ENCODE measurements at places on chromosomes 2 and 18.

GRCh38 chr18:13660510-13660909, 65.8 kb downstream of the FAM210A start:
- DNase-seq = no peak

GRCh38 chr2:194103941-194104659, 1552.9 kb upstream of the SLC39A10 start:
- DNase-seq = no peak

DNA sequence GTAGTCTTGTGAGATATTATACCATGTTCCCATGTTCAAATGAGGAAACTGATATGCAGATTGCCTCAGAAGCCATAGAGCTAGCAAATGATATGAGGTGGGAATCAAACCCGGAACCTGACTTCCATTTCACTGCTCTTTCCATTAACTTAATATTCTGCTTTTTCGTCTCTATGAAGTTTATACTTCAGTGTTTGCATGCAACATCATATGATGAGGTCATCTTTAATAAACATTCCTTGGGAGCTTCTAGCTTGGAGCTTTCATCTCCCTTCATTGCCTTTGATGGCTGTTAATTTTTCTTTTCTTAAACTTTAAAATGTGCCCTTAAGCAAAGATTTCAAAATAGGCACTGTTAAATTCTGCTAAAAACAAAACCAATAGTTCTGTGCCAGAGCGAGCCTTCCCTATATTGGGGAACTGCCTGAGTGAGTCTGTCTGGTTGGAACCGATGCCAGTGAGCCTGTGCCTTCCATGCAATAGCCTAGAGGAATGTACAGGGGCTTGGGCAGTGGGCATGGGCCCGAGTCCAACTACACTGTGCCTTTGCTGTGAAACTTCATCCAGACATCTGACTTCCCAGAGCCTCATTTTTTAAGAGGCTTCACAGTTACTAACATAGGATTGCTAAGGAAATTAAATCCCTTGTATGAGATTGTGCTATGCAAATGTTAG, 91.1 kb upstream of the TMEM200C start:
- no peak for DNase-seq

GRCh38 chr2:30677231-30677630, 130.0 kb downstream of the CAPN13 start:
- DNase-seq = no peak

GRCh38 chr2:33134791-33135560, 188.2 kb downstream of the LTBP1 start:
- no peak for DNase-seq

Data from stimulated activated CD8-positive, alpha-beta memory T cell treated with anti-CD3 and anti-CD28 coated beads, Interleukin-15, amount 100 ng/mL, for 24 hours (primary cell).